ENCODE measurements at places on chromosomes 3 and 15.

GRCh38 chr3:12986521-12986920, 86.7 kb downstream of the IQSEC1 start:
- DNase-seq: no peak

DNA sequence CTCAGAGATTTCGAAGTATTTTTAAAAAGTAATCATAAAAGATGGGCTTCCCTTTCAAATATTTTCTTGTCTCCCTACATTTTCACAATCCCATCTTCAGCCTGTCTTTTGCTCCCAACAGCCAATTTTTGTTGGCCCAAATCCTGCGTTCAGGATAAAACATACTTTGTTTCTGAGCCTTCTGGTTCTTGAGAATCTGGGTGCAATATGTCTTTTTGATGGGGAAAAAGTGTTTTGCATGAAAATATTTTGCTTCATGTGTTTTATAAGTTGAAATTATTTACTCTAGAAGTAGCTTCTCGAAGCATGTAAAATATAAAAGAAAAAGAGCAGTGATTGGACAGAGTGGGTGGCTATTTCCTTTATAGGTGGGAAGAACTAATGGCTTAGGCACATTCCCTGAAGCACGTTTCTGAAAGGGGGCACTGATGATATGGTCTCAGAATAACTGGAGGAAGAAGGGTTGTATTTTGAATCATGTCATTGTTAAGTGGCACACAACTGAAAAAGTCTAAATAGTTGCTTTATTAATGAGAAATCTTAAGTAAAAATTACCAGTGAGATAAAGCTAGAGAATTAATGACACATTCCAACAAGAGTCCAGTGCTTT, 3.9 kb downstream of the UNC13C start:
- no peak for DNase-seq

- no peak for DNase-seq
These were observed 4.3 kb upstream of the UACA start for GRCh38 chr15:70767667-70768066.

DNA sequence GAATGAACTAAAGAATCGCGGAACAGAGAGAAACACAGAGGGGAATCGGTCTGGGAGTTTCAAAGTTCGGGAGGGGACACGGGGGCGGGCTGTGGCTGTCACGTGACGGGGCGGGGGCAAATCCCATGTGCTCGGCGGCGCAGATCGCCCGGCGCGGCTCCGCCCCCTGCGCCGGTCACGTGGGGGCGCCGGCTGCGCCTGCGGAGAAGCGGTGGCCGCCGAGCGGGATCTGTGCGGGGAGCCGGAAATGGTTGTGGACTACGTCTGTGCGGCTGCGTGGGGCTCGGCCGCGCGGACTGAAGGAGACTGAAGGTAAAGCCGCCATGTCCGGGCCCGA, at the start of gene EIF4G1:
EIF4G1 (plus strand) TSS at position 244 of the 337 bp plus-strand sequence. CDS start 1,191 bp downstream, outside the sequence.
- DNase-seq: peak; percentile 90

DNA sequence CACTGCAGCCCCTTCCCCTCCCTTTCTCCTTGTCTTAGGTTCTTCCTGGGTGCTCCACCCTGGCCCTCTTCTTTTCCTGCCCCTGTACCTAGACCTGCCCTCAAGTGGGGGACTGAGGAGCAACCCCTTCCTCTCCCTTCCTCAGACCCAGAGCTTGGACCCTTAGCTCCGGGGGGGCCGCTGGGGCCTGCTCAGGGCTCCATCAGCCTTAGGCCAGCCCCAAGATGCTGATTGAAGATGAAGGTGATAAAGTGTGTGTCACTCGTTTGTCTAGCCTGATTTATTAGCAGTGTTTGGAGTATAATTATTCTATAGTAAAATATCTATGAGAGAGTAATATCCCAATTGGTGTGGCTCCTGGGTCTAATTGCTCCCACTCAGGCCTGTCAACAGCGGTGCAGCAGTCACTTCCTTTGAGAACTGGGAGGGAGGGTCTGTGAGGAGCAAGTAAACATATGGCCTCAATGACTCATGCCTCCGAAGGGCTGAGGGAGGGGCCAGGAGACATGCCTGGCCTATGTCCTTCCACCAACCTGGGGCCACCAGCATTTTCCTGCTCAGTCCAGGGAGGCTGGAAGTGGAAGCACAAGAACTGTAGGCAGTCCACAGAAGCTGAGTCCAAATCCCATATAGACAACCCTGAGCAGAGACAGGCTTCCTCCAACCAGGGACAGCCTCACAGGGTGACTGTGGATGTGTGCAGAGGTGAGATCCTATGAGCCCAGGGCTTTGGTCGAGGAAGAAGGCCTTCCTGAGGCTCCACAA, 123.2 kb downstream of the DNAJB8 start:
- no peak for DNase-seq

DNA sequence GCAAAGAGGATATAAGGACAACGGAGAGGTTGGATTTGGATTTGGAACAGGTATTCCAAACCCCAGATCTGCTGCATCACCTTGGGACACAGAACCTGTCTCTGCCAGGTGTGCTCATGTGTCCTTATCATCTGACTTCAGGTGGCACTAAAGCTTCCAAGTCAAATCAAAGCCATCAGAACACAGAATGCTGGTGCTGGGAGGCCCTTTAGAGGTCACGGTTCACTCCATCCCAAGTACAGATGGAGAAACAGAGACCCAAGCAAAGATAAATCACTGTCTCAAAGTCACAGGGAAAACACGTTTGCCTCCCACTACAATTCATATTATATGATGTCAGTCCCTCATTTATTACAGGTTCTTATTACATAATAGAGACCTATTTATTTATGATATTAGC, 72.8 kb downstream of the HES1 start:
- DNase-seq: no peak

DNA sequence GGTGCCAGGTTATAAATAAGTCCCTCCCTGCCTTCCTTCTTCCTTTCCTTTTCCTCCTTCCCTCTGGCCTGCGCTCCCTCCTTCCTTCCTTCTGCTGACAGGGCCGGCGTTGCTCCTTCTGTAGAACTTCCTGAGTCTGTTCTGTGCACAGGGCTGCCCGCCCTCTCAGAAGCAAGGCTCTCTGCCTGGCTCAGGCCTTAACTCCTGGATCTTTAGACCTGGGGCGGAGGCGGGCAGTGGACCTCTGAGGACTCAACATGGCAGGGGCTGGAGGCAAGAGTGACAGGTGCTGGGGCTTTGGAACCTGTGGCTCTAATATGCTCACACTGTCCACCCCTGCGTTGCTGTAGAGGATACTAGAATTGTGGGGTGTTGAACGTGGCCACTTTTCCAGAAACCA, 86.4 kb upstream of the SEC13 start:
- DNase-seq: no peak

DNA sequence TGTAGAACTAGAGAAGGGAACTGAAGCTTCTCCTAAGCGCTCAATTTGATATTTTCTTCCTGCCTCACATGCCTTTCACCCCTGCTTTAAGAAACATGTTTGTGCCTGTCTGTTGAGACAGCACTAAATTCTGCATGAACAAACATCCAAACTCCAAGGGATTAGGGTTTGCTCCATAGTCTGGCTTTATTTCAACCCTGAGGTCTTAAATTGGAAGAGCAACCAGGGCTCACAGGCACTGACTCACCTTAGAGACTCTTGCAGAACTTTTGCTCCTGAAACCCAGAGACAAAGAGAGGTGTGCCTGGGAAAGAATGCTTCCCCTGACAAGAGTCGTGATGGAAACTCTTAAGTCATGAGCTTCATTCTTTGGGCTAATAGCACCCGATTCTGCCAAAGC, 393.9 kb upstream of the MCTP2 start:
- DNase-seq: no peak

GRCh38 chr3:67468511-67468910, 185.9 kb downstream of the SUCLG2 start:
- DNase-seq: no peak

DNA sequence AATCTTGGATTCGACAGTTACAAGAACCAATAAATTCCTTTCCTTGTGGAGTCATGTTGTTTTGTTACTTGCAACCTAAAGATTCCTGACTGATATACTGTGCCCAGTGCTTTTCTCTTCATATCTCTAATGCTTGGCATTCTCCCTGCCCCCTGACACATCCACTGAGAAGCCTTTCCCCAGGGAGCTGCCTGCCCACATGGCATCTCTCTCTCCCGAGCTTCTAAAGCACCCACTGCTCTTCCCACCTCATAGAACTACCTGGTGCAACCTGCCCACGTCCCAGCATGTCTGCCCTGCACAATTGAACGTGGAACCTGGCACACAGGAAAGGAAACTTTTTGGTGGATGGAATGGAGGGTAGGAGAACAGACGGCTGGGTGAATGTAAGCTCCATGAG, 6.8 kb downstream of the CYP8B1 start:
- no peak for DNase-seq

DNA sequence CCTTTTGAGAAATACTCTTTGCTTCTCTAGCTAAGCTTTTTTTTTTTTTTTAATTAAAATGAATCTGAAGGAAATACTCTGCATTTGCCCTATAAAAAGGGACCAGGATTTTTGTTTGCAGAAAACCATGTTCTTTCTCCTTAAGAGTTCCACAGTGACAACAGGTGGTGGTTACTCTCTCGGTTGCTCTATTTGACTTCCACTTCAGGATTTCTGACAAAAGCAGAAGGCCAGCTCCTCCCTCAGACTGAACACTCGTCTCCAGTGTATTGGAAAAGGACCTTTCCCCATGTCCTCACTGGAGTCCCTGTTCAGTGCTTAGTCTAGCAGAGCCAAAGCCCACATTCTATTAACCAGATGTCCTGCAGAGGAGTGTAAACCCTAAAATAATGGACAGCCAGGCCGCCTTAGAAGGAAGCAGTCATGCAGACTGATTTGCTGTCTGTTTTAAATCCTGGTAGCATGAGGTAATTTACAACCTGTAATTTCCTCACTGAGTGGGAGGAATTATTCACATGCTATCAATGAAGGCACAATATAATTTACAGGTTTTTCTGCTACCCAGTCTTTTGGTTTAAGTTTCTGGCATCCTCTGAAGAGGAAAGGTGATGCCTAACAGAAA, 599.3 kb downstream of the PYDC2 start:
- DNase-seq: no peak

Measured in effector memory CD4-positive, alpha-beta T cell (primary cell).